ENCODE measurements at places on chromosomes 2 and 18. TPM values are rescaled to one million over a fixed set of nuclear protein-coding genes. Genes with fewer than 3 reads are reported as not detected.

The DNAJC5G gene
- total RNA-seq, result not detected

The DNPEP gene
- 46.6 TPM for total RNA-seq

The SLC9A4 gene
- total RNA-seq, result not detected

The ZNF804A gene
- total RNA-seq, result 0.11 TPM
